IMR-90 (cell line): ENCODE measurements at places on chromosomes 4 and X. TPM values are rescaled to one million over a fixed set of nuclear protein-coding genes. Genes with fewer than 3 reads are reported as not detected.

DNA sequence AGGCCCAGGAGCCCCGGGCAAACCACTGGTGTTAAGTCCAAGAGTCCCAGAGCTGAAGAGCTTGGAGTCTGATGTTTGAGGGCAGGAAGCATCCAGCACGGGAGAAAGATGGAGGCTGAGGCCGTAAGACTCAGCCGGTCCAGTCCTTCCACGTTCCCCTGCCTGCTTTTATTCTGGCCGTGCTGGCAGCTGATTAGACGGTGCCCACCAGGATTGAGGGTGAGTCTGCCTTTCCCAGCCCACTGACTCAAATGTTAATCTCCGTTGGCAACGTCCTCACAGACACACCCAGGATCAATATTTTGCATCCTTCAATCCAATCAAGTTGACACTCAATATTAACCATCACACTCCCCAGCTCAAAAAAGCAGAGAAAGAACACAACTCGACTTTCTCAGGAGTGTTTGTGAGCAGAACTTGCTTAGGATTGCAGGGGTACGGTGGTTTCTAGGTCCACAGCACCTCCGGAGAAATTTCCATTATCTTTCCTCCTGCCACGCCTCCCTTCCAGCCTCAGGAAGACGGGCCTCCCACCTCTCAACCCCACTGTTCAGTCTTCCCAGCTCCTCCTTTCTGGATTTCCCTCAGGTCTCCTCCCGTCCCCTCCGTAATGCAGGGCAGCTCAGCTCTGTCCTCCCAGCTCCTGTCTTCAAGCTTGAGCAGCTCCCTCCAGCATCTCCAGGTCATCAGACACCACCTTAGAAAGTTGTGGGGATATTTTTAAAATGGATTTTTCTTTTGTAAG, 13.3 kb upstream of the TMEM271 start:
- no peak for DNase-seq
- no peaks in the 10 kb centered on the region for H3K4me1 ChIP-seq
- no peaks in the 10 kb centered on the region for H3K27me3 ChIP-seq

DNA sequence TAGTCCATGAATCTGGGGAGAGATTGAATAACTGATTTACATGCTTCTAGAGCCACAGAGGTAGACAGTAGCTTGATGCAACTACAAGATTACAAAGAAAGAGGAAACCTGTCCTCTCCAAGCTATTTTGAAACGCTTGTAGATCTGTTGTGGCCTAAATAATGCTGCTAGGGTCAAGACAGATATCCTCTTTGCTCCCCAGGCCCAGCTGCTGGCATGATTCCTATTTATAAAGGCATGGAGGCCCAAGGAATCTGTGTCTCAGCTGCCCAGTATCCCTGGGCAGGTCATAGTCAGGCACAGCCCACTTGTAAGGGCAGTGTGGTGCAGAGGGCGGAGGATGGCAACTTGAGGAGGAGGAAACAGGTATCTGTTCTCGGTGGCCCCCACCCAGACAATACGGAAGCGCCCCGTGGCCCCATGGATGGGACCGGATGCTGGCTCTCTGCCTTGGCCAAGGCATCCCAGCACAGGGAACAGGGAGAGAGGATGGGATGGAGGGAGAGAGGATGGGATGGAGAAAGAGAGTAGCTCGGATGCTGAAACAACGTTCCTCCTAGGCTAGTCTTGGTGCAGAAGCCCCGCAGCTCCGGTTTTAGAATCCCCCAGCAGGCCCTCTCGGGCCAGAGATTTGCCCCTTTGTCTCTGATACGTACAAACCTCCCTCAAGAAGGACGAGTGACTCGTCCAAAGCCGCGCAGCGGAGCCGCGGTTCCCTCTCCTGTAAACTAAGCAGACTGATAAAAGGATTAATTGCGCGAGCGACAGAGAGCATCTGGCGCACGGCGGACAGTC, 767 bp upstream of the SMIM20 start:
- H3K27ac ChIP-seq = peak overlapping the region; percentile 78
- peaks cover 9% of the 10 kb centered on the region for H3K4me1 ChIP-seq
- H3K27me3 ChIP-seq = no peaks in the 10 kb centered on the region
- peak; percentile 47 for DNase-seq
- H3K4me3 ChIP-seq = peak overlapping the region; percentile 53

DNA sequence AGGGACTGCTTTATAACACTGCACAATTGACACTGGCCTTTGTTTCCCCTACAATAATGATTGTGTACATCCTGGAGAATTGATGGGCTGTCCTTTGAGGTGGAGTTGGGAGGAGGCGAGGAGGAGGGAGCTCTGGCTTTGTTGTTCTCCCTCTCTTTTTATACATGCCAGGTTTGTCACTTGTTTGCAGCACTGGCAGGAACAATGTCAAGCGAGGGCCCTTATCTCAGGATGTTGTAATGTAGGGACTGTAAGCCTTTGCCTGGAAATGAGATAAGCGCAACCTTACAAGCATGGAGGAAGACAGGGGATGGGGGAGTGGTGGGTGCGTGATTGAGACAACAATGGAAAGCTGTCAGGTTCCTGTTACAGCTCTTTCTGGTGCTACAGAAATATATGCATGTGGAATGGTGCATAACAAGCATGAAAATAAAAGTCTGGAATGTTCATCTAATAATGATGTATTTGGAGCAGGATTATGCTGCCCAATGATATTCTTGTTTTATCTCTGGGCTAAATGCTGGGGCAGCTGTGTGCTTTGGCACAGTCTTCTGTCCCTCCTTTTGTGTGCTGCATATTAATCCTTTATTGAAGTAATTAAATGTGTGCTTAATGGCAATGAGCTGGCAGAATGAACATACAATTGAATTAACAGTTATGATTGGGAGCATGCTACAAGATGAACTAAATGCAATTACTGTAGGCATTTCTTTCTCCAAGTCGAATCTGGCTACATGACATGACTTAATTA, 294.4 kb downstream of the GPAT3 start:
- no peaks in the 10 kb centered on the region for H3K4me1 ChIP-seq
- DNase-seq = no peak
- no peaks in the 10 kb centered on the region for H3K27me3 ChIP-seq
- H3K36me3 ChIP-seq = no peaks in the 10 kb centered on the region
- no peak overlapping the region for H3K4me3 ChIP-seq

DNA sequence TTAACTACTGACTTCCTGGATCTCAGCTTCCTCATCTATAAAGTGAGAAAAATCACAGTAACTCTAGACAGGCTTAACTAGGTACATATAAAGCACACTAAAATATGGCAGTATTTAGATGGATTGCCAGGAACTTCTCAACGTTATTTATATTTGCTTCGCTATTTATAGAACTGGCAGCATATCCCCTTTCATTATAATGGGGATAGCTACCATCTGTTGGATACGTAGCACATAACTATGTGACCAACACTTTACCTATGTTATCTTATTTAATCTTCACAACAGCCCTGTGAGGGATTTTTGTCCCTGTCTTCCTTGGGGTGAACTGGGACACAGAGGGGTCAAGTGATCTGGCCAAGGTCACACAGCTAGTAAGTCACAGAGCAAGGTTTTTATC, 64.6 kb downstream of the ENPEP start:
- no peak overlapping the region for H3K27ac ChIP-seq
- H3K36me3 ChIP-seq = no peaks in the 10 kb centered on the region
- peaks cover 2% of the 10 kb centered on the region; the same call in 1 of the 2 replicates for H3K4me1 ChIP-seq

GRCh38 chrX:47941423-47941822, 62.4 kb downstream of the ZNF182 start:
- no peak overlapping the region for H3K27ac ChIP-seq
- no peak for DNase-seq
- H3K36me3 ChIP-seq = no peaks in the 10 kb centered on the region
- H3K27me3 ChIP-seq = no peaks in the 10 kb centered on the region
- no peak overlapping the region for H3K4me3 ChIP-seq

- no peak for DNase-seq
- H3K4me3 ChIP-seq = no peak overlapping the region
- H3K27me3 ChIP-seq = no peaks in the 10 kb centered on the region; the same call in 1 of the 2 replicates
- no peak overlapping the region for H3K27ac ChIP-seq
These were observed 9.2 kb downstream of the SPIN3 start for GRCh38 chrX:56986138-56986537.

Gene NSUN7
- not detected in 2 replicates for total RNA-seq

DNA sequence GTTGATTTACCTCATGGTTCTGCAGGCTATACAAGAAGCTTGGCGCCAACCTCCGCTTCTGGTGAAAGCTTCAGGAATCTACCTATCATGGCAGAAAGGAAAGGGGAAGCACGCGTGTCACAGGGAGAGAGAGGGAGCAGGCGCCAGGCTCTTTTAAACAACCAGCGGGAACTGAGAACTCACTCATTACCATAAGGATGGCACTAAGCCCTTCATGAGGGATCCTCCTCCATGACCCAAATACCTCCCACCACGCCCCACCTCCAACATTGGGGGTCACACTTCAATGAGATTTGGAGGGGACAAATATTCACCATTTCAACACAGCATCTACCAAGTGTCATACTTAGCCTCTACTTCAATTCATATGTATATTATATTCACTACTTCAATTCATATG, 18.8 kb upstream of the TBC1D8B start:
- H3K4me1 ChIP-seq = no peaks in the 10 kb centered on the region
- no peaks in the 10 kb centered on the region for H3K36me3 ChIP-seq
- no peak for DNase-seq
- H3K27ac ChIP-seq = no peak overlapping the region

GRCh38 chr4:73576381-73576780, 43.9 kb downstream of the RASSF6 start:
- H3K27ac ChIP-seq = no peak overlapping the region
- H3K36me3 ChIP-seq = no peaks in the 10 kb centered on the region
- no peaks in the 10 kb centered on the region for H3K27me3 ChIP-seq
- no peak overlapping the region for H3K4me3 ChIP-seq
- DNase-seq = peak; percentile 29

Gene MBNL3
- 1.1 TPM in 2 replicates for total RNA-seq

- no peaks in the 10 kb centered on the region for H3K27me3 ChIP-seq
- no peak overlapping the region for H3K27ac ChIP-seq
- no peaks in the 10 kb centered on the region for H3K36me3 ChIP-seq
- no peaks in the 10 kb centered on the region for H3K4me1 ChIP-seq
- peak; percentile 73 for DNase-seq
- no peak overlapping the region for H3K4me3 ChIP-seq
These were observed 25.4 kb upstream of the SLAIN2 start for GRCh38 chr4:48315728-48316630.

DNA sequence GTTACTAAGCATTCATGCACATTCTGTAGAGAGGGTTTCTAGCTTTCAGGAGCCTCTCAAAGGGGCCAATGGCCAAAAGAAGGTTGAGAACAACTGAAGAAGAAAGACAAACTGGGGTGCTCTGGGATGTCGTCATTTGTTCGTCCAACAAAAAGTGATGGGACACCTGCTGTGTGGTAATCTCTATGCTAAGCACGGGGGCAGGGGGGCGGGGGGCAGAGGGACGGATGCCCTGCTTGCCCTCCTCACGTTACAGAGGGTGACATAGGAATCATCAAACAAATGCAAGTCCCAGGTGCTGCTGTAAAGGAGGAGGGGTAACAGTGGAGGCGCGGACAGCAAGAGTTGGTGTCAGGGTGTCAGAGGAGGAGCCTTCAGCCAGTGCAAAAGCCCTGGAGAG, 12.8 kb upstream of the CRMP1 start:
- H3K4me3 ChIP-seq = no peak overlapping the region
- no peaks in the 10 kb centered on the region for H3K4me1 ChIP-seq
- no peaks in the 10 kb centered on the region for H3K36me3 ChIP-seq

DNA sequence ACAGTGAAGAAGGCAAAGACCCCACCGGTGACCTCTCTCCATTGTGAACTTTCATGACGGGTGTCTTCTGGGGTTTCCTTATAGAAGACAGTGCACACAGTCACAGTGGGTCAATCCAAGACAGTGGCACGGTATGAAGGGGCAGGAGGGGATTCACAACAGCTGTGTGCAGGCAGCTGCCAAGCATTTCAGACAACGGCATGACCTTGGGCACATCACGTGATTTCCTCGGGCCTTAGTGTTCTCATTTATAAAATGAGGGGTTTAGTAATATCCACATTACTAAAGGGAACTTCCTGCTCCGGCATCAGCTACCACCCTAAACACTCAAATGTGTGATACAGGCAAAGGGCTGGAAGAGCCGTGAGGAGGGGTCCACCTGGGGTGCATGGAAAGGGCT, 42.9 kb downstream of the RBM47 start:
- H3K27ac ChIP-seq = no peak overlapping the region
- H3K4me3 ChIP-seq = no peak overlapping the region
- DNase-seq = no peak
- no peaks in the 10 kb centered on the region for H3K27me3 ChIP-seq

- no peaks in the 10 kb centered on the region for H3K36me3 ChIP-seq
- H3K27me3 ChIP-seq = no peaks in the 10 kb centered on the region
- no peaks in the 10 kb centered on the region for H3K4me1 ChIP-seq
- no peak overlapping the region for H3K27ac ChIP-seq
- no peak for DNase-seq
These were observed 29.7 kb downstream of the PRRG1 start for GRCh38 chrX:37378830-37379229.

Gene SSX1
- total RNA-seq = not detected in 2 replicates

DNA sequence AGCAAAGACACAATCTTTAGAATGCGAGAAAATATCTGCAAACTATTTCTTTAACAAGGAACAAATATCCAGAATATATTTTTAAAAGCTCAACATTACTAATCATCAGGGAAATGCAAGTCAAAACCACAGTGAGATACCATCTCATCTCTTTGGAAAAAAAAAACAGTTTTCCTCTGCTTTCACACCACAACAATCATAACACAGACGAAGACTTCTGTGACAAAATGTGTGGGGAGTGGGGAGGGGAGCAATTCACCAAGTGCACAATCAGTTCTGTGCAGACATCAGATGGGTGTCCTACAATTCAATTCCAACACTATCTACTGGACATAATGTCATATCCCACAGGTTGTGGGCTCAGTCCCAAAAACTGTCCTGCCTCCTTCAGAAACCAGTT, 293.2 kb upstream of the SLC7A11 start:
- no peak for DNase-seq
- H3K36me3 ChIP-seq = no peaks in the 10 kb centered on the region

- peak; percentile 21 for DNase-seq
- peaks cover 9% of the 10 kb centered on the region for H3K4me1 ChIP-seq
- no peaks in the 10 kb centered on the region for H3K36me3 ChIP-seq
- no peak overlapping the region for H3K4me3 ChIP-seq
- H3K27me3 ChIP-seq = no peaks in the 10 kb centered on the region
These were observed 37.0 kb downstream of the IL21 start for GRCh38 chr4:122583906-122584305.

Gene RS1
- not detected in 2 replicates for total RNA-seq
